Mammary epithelial cell (primary cell): ENCODE measurements at places on chromosomes 7 and 10. TPM values are rescaled to one million over a fixed set of nuclear protein-coding genes. Genes with fewer than 3 reads are reported as not detected.

GRCh38 chr10:79266543-79267312, 80.5 kb upstream of the PPIF start:
- DNase-seq, result peak; percentile 71

GRCh38 chr10:103053659-103054581, 135.8 kb downstream of the CNNM2 start:
- peak; percentile 68 for DNase-seq

Gene GSDME
- total RNA-seq, result 76.8 TPM

GRCh38 chr7:149367418-149368180, 93.3 kb downstream of the ZNF777 start:
- no peak for DNase-seq

DNA sequence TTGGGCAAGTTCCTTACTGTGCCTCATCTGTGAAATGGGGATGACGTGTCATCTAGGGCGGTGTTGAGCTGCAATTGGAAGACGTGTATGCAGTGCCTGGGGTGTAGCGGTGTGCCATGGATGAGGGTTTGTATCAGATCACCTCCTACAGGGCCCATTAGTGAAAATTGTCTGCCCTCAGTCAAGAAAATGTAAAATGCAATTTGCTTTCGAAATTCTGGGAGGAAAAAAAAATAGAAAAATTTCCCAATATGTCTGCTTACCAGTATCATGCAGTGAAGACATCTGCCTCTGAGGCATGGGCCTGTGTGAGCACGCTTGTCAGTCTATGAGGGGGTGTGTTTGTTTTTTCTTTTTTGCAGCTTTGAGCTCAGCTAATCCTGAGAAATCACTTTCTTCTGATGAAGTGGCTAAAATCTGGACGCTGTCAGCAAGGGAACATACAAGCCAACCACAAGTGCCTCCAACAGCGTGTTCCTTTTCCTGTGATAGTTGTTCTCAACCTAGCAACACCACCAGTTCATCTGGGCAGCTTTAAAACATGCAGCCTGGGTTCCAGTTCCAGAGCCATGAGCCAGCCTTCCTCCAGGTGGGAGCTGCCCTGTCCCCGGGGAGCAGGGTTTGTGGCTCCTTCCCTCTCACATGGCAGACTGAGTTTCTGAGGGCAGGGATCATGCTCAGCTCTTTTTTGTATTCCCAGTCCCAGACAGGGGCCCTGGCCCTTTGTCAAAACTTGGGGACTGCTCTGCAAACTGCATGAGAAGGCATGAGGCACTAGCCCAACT, 10.3 kb downstream of the FAM241B start:
- peak; percentile 80 for DNase-seq

DNA sequence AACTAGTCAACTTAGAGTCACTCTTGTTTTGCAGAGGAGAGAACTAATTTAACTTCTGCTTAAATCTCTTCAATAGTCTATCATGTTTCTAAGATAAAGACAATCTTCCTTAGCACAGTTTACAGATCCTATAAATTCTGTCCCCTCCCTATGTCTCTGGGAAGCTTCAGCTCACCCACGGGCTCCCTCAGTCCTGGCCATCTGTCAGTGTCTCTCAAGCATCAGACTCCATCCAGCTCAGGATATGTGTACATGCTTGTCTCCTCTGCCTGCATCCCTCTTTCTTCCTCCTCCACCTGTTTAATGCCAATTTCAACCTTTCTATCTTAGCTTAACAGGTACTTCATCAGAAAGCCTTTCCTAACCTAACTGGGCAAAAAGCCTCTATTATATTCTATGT, 177.1 kb upstream of the PTER start:
- DNase-seq, result no peak

DNA sequence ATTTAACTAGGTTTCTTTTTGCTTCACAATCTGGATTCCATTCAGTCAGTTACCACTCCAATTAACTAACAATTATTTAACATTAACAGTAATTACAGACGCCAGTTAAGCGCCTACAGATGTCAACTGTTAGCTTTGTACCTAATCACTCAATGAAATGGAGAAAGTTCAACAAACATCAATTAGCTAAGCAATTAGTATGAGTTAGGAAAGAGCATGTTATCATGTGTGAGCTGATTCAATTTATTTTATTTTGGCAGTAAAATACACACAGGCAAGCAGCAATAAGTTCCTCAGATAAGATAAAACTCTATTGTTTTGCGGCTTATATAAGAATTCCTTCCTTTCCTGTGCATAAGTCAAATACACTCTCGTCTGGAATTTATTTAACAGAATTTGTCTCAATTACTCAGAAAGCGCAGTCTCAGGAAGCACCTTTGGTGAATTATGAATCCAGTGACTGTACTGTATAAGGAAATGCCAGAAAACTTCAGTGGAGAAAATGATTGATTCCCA, 427.1 kb upstream of the GALNT17 start:
- DNase-seq, result no peak

GRCh38 chr7:104928721-104929400, 85.1 kb upstream of the KMT2E start:
- no peak for DNase-seq

GRCh38 chr7:43302773-43303460, 190.5 kb downstream of the HECW1 start:
- DNase-seq, result no peak

GRCh38 chr7:92615861-92616260, 25.7 kb upstream of the FAM133B start:
- DNase-seq, result no peak

DNA sequence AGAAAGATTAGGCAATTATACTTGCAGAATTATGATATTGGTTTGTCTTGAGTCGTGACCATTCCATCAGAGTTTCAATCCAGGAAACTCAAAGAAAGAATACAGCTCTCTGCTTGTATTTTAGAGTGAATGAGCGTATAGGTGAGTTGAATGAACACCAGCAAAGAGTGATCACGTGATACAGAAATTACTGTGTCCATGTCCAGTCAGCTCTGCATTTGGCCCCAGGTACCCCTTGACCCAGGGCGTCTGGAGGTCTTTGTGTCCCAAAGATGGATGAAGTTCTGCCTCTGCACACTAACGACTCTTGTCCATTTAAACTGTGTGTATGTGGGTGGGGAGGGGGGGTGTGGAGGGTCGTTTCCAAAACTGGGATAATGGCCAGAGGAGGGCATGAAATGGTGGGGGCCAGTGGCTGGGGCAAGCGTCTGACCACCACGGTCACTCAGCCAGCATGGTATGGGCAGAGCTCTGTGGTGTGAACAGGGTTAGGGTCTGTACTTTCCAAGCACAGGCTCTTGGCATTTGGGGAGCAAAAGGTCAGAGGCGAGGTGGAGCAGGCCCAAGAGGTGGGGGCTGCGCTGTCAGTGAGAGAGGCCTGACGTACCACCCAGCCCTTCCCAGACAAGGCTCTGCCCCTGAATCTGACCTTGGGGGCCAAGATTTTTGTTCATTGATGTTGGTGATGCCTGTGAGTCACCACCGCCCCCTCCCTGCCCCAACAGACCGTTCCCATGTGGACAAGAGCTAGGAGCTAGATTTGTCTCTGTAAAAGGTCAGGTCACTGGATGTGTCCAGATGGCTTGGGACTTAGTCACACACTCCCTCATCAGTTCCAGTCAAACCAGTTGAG, 1.4 kb downstream of the PTPRE start:
- DNase-seq, result peak; percentile 71

DNA sequence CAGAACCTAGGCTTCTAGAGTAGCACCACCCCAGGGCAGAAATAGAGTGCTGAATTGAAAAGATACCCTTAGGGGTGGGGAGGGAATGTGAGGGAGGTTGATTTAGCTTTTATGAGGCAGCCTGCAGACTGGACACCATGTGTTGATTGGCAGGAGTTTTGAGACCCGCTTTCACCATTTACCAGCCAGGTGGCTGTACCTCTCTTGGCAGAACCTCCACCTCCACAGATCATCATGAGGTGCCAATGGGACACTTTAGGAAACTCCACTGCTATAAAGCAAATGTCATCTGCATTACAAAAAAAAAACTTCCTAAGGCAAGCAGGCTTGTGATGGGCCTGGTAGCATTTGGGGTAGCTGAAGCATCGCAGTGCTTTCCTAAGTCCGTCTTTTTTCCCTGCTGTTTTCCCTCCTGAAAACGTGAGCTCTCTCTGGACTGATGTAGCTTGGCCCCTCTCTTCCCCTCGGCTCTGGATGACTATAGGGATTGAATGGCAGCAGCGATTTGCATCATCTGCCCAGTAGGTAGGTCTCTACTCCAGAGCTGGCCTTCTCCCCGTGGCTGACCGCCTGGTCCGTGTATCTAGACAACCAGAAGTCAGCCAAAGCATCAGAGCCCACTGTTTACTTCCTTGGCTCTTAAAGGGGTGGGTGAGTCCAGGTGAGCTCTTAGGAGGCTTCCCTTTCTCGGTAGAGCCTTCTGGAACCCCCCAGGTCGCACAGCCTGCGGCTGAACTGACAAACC, 1.3 kb downstream of the PCBD1 start:
- no peak for DNase-seq

DNA sequence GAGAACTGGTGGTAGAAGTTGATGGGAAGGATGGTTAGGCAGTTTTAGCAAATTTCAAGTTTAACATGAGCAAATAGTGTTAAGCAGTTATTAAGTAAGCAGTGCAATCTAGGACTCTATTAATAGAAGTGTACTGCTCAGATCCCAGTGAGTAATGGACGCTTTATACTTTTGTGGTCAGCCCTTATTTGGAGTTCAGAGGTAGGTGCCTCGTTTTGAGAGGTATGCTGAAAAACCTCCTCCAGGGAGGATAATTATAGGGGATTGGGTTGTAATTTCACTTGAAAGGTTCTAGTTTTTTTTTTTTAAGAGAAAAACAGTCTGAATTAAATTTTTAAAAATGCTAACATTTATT, 33.5 kb upstream of the CCDC7 start:
- peak; percentile 67 for DNase-seq

DNA sequence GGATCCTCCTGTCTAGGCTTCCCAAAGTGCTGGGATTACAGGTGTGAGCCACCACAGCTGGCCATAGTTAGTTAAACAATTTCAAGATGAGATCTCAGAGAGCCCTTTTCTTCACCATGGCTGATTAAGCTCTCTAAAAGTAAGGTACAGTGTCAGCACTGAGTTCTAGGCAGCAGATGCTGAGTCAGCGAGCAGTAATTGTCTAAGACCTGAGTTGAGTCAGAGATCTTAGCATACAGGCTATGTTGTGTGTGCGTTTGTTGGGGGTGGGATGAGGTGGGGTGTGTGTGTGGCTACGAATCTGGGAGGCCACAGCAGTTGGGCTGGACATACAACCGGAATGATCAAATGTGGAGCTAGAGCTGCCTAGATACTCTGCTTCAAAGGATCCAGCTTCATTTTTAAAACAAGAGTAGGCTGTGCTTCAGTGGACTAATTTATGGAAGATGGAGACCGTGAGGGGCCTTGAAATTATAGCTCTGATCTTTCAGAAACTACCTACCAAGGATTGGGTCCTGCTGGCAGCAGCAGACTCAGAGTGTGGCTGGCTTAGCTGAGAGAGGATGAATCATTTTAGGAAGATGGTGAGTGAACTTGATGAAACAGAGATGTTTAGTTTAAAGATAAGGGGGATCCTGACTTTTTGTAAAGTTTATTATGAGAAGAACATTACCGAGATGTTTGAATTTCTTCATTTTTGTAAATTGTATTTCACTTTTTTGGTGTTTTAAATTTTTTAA, 17.5 kb upstream of the MTPN start:
- peak; percentile 42 for DNase-seq

GRCh38 chr10:101329341-101330032, 24.5 kb upstream of the BTRC start:
- DNase-seq, result no peak

GRCh38 chr10:131856441-131857094, 44.2 kb upstream of the PPP2R2D start:
- no peak for DNase-seq

Gene HOXA7
- total RNA-seq, result 2.3 TPM

GRCh38 chr10:128280271-128280670, 154.0 kb upstream of the MKI67 start:
- no peak for DNase-seq

- DNase-seq, result no peak
Measured at GRCh38 chr10:68296843-68297663, 34.8 kb upstream of the HNRNPH3 start.

DNA sequence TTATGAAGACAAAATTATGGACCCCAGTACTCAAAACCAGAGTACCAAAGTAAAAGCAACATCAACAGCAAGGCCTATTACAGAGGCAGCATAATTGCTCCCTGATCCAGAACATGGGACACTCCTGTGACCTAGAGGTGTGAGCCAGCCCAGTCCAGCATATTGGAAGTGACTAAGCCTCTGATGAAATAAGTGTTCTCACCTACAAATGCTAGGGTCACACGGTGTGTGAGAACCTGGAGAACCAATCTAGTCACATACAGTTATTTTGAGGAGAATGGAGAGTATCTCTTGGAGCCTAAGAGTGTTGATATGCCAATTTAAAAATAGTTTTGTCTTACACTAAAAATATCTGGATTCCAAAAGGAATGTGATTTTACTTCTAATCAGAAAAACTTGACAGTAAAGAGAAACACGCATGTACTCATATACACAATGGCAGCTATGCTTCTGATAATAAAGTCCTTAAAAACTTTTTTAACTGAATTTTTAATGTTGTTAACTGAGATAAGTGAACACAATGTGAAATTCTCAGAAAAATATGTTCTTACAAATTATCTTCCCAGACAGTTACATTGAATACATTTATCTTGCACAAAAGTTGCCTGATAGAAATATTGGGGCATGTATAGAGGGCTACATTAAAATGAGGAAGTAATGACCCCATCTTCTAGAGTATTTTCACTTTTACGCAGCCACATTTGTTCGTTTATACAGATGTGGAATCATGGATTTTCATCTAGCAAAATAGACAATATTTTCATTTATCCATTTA, 56.8 kb upstream of the CD36 start:
- DNase-seq, result peak; percentile 60

DNA sequence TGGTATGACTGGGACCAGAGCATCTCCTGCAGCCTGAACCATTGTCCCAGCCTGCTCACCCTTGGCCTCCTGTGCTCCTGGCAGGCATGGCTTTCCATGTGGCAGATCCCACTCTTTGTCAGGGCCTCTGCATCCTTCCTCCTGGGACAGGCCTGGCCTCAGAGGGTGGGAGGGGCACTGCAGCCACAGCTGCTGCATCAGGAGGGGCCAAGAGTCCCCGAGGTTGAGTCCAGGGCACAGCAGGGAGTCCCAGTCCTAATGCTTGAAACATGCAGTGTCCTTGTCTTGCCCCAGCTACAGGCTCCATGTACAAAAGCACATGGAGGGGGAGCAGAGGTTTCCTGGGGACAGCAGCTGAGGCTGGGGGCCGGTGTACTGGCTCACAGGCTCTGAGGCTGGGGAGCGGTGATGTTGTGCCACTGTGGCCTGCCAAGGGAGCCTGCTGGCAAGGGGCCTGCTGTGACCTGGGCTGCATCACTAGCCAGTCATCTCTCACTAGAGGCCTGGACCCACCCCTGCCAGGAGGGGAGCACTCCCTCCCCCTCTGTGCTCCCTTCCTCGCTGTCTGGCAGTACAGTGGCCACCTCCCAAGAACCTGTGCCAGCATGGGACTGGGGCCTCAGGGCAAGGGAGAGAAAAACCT, 144.8 kb downstream of the ZNF248 start:
- no peak for DNase-seq

- DNase-seq, result no peak
Measured at GRCh38 chr7:4792537-4793126, 17.2 kb downstream of the AP5Z1 start.
